Urinary bladder (tissue), 4 donors: ENCODE measurements at places on chromosomes 13 and 19. TPM values are rescaled to one million over a fixed set of nuclear protein-coding genes. Genes with fewer than 3 reads are reported as not detected.

CNFN gene
- total RNA-seq: not detected

- DNase-seq: no peak
These were observed 78.3 kb downstream of the CYSLTR2 start for GRCh38 chr13:48731957-48732569.

DNA sequence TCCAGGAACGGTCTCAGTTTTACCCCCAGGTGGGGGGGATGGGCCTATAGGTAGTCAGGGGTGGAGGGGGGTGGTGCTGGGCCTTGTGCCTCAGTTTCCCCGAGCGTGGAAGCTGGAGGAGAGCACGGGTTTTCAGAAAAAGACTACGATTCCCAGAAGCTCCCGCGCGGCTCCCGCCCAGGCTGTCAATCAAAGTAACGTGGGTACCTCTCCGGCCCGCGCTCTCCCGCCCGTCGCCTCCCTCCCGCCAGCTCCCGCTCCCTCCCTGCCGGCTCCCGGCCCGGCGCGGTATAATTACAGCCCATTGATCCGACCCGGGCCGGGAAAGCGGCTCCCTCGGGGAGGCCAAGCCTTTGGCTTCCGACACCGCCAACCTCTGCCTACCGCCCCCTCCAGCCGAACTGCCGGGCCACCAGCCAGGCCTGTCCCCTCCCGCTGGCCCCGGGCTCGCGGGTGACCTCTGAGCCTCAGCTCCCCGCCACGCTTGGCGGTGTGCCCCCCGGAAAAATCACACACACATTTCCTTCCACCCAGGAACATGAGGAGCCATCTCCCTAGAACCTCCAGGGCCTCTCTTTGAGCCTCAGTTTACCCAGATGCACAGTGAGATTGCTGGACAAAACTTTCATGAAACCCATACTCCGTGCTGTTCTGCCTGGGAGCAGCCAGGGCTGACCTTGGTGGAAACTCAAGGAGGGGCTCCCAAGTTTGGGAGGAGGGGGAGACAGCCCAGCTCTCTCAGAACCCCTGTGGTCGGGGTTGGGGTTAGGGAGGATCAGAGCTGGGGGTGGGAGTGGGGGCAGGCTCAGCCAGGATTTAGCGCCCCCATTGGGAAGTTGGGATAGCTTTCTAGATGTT, 7.3 kb upstream of the TLE2 start:
- DNase-seq: peak; percentile 89

GRCh38 chr13:29021717-29022116, 201.6 kb downstream of the MTUS2 start:
- no peak for DNase-seq

DNA sequence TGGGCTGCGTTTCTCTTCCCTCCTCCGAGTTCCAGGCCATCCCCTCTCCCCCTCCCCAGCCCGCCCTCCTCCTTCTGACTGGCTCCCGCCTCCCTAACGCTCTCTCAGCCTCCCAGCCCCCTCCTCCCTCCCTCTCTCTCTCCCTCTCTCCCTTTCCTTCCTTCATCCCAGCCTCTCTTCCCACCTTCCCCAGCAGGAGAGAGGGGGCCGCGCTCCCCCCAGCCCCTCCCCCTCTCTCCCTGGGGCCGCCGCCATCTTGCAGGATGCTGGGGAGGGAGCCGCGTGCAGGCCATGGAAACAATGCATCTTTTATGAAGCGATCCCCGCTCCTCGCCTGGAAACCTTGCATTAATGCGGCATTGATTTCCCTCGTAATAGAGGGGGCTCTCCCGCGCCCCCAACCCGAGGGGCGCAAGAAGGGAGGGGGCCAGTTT, 42.6 kb upstream of the ADGRL1 start:
- peak; percentile 84 for DNase-seq

DNA sequence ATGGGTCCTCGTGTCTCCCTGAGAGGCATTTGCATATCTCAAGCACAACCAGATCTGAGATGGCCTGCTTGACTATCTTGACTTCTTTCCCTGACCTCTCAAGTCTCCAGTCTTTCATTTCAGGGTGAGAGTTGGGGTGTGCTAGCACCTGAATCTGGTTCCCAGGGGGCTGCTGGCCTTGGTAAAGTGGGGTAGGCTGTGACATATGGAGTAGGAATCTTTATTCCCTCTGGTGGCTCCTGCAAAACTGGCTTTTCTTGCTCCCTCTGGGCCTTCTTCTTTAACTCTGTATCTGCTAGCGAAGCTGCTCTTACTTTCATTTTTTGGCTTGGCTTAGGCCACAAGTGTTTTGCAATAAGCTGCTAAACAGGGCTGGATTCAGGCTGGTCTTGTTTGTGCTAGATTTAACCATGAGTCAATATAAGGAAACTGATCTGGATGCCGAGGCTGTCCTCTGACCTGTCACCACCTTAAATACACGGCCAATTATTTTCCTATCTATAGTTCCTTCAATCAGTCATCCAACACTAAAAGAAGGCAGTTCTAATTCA, 42.3 kb downstream of the ZNF493 start:
- DNase-seq: peak; percentile 49

MAG gene
- 6.1 TPM for total RNA-seq

ZIC2 gene
- total RNA-seq: 0.11 TPM

DNA sequence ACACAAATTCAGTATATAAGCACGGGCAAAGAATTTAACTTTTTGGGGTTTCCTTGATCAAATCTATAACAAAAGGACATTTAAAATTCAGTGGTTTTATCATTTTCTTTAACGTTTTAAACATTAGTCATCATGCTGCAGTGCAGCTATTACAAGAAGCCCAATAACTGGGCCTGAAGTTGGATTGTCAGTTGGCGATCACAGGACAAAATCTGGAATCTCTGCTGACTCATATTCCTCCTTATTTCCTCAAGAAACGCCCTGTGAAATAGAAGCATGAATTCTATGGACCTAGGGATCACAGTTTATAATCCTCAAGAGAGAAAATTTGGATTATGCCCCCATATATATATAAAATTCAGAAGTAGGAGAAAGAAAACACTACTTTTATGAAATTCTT, 971.6 kb upstream of the MIR17HG start:
- DNase-seq: no peak

- no peak for DNase-seq
These were observed 170.8 kb downstream of the NUFIP1 start for GRCh38 chr13:44818428-44818827.

DNA sequence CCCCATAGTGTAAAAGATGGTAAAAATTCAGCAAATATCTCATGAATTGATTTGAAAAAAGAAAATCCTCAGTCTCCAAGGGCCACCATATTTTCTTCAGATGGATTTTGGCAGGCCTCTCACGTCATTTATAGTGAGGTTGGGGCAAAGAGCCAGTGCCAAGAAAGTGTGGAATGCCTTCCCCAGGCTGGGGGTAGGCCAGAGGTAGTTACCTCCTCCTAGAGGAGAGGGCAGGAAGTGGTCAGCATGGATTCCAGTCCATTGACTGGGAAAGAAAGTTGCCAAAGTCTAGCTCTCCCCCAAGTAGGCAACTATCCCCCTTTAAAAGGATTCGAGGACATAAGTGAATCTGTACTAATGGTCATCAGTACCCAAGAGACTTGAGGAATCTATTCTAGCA, 68.4 kb upstream of the KCTD4 start:
- DNase-seq: no peak

COL5A3 gene
- total RNA-seq: 19.6 TPM

UBE2L5 gene
- total RNA-seq: 0.21 TPM

GRCh38 chr13:96294930-96295881, 205.3 kb downstream of the HS6ST3 start:
- no peak for DNase-seq

DNA sequence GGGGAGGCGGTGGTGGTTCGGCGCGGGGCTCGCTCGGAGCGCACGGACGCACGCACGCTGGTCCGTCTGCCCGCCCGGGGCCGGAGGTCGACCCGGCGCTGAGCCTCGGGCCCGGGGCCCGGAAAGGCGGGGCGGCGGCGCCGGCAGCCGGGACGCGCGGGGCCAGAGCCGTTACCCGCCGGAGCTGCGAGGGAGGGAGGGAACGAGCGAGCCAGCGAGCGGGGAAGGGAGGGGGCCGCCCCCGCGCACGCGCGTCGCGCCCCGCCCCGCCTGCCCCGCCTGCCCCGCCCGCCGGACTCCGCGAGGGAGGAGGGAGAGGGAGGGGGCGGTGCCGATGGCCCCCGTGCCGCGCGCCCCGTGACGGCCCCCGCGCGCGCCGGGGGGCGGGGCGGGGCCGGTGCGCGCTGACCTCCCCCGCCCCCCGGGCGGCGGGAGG, 15.0 kb downstream of the CIC start:
- no peak for DNase-seq

- DNase-seq: no peak
These were observed 19.9 kb upstream of the SEMA6B start for GRCh38 chr19:4579389-4579788.

ZNF880 gene
- 50.1 TPM for total RNA-seq

CABP5 gene
- not detected for total RNA-seq

NAPSA gene
- total RNA-seq: 0.58 TPM

- DNase-seq: no peak
These were observed 39.5 kb downstream of the COMP start for GRCh38 chr19:18751571-18751970.

TMPRSS9 gene
- total RNA-seq: 0.11 TPM

RASAL3 gene
- total RNA-seq: 0.85 TPM

GRCh38 chr19:36115453-36116343, at the start of gene TBCB:
TBCB (plus strand) TSS chr19:36115468; CDS start chr19:36115561, 93 bp downstream.
- DNase-seq: no peak

- no peak for DNase-seq
These were observed 783 bp upstream of the ZNF587B start for GRCh38 chr19:57829316-57829715.

GRCh38 chr19:42455621-42456081, 12.9 kb upstream of the CXCL17 start:
- DNase-seq: no peak

PSG2 gene
- total RNA-seq: not detected

GRCh38 chr13:110873639-110874507, 41.0 kb downstream of the ANKRD10 start:
- DNase-seq: no peak

ZNF677 gene
- 31.2 TPM for total RNA-seq

- DNase-seq: no peak
These were observed 541 bp upstream of the RSPH6A start for GRCh38 chr19:45815481-45816216.

ZNF729 gene
- not detected for total RNA-seq

NCR1 gene
- 0.32 TPM for total RNA-seq

GRCh38 chr19:42353341-42354015, 28.0 kb downstream of the MEGF8 start:
- no peak for DNase-seq

C3 gene
- total RNA-seq: 38.9 TPM

DNA sequence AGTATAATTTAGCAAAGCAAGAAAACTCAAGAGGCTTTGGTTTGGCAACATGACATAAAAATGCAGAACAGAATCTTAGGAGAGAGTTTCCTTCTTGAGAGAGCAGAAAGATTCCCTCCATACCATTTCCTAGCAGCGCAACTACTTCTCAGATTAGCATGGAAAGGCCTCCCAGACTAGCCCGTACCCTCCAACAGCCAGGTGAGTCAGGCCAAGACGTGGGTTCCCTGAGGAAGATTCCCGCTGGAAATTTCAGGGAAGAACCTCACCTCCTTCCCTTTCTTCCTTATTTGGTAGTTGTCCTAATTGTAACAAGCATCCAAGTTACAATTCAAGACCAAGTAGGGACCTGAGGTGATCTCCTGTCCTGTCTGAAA, 12.3 kb downstream of the COL4A2 start:
- DNase-seq: no peak

- no peak for DNase-seq
These were observed 1.7 kb downstream of the MIER2 start for GRCh38 chr19:342801-343421.

- DNase-seq: no peak
These were observed 932 bp downstream of the SLC35E1 start for GRCh38 chr19:16571283-16571682.

DNA sequence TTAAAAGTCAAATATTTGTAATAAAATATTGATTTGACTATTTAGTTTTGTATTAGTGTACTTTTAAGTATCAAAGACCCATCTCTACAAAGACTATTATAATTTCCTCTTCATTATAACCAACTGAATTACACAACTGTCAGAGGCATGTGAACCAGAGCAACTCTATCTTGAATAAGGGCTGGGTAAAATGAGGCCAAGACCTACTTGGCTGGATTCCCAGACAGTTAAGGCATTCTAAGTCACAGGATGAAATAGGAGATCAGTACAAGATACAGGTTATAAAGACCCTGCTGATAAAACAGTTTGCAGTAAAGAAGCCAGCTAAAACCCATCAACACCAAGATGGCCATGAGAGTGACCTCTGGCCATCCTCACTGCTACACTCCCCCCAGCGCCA, 36.2 kb upstream of the ATP12A start:
- DNase-seq: no peak

GRCh38 chr19:1700733-1701663, 48.6 kb upstream of the TCF3 start:
- DNase-seq: no peak

DNA sequence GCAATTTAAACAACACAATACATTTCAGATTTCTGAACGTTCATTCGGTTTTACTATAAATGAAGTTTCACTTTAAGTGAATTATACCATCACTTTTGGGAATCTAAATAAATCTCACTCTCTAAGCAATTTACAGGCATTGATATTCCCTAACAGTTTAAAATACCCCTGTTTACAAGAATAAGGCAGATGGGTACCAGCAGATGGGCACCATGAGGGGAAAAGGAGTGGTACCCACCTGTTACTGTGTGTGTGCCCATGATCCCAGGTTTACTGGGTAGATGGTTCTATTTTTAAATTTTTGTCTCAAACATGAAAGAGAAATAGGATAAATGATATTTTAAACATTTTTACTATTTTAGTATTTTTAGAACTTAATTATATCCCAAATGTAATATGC, 212.9 kb downstream of the PCDH9 start:
- DNase-seq: no peak

DNA sequence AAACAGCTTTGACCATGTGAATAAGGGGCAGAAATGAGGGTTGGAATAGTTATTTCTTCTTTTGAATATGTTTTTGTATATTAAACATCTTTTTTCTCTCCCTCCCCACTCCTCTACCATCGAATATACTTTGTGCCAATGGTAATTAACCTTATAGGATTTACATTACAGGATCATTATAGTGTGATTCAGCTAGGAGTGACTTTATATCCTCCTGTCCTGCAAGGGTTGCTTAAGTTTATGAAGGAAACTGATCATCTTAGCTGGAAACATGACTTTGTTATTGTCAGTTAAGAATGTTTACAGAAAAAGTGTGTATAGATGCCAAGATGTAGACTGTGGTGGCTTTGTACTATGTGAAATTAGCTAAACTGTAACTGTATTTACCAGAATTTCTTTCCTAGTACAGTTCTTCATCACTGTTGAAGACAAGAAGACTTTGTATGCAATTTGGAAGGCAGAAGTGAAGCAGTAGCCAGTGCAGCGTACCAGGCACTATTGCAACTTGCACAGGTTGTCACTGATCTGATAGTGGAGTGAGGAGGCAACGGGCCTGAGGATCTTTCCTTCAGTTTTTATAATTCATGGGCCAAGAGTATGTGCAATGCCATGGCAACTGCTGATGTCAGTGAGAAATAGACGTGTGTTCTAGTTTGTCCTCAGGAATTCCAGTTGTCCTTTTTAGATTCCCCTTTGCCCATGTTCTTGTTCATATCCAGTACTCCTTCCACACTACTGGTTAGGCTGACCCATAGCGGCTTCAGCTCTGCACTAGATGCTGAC, 8.2 kb upstream of the PAN3 start:
- no peak for DNase-seq
